Gastrocnemius medialis (tissue), 4 donors: ENCODE measurements at places on chromosomes 2 and 18. TPM values are rescaled to one million over a fixed set of nuclear protein-coding genes. Genes with fewer than 3 reads are reported as not detected.

- H3K4me3 ChIP-seq: no peak overlapping the region
- no peaks in the 10 kb centered on the region for H3K36me3 ChIP-seq
- no peaks in the 10 kb centered on the region for H3K27me3 ChIP-seq
- H3K4me1 ChIP-seq: no peaks in the 10 kb centered on the region
Measured at GRCh38 chr18:2448565-2449151, 122.6 kb downstream of the METTL4 start.

- no peak overlapping the region for H3K4me3 ChIP-seq
- no peaks in the 10 kb centered on the region for H3K27me3 ChIP-seq
- no peaks in the 10 kb centered on the region for H3K4me1 ChIP-seq
- no peak for DNase-seq
Measured at GRCh38 chr18:24306201-24306600, 91.4 kb downstream of the OSBPL1A start.

- H3K27me3 ChIP-seq: no peaks in the 10 kb centered on the region
- DNase-seq: no peak
- H3K27ac ChIP-seq: peak overlapping the region; percentile 86
- H3K4me1 ChIP-seq: peaks cover 58% of the 10 kb centered on the region
Measured at GRCh38 chr2:27914041-27914804, 23.7 kb downstream of the BABAM2 start.

The GYPC gene
- 73.0 TPM for total RNA-seq

The SCLY gene
- 3.4 TPM for total RNA-seq

DNA sequence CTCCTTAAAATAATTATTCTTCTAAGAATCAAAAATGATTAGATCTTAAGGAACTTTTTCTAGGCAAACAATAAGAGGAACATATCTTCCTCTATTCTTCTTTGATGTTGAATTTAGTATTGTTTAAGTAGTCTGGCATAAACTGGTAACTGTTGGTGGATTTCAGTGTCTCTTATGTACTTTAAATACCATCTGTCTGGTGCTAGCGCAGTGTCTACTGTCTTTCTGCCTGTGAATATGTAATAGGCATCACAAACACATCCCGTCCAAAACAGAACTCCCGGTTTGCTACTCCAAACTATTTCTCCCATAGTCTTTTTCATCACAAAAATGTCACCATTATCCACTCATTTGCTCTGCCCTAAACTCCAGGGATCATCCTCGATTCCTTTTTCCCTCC is 281.7 kb downstream of the PHLPP1 start:
- no peaks in the 10 kb centered on the region for H3K4me1 ChIP-seq
- H3K4me3 ChIP-seq: no peak overlapping the region
- DNase-seq: no peak
- H3K27me3 ChIP-seq: no peaks in the 10 kb centered on the region
- no peak overlapping the region for H3K27ac ChIP-seq

- H3K4me3 ChIP-seq: no peak overlapping the region
- no peaks in the 10 kb centered on the region for H3K27me3 ChIP-seq
Measured at GRCh38 chr2:224869601-224870233, 153.6 kb upstream of the CCDC195 start.

The MC2R gene
- total RNA-seq: not detected

GRCh38 chr2:67070826-67071225 is 326.3 kb upstream of the ETAA1 start:
- H3K4me3 ChIP-seq: no peak overlapping the region
- H3K27ac ChIP-seq: no peak overlapping the region
- no peaks in the 10 kb centered on the region for H3K27me3 ChIP-seq
- no peaks in the 10 kb centered on the region for H3K36me3 ChIP-seq
- no peaks in the 10 kb centered on the region for H3K4me1 ChIP-seq
- no peak for DNase-seq

DNA sequence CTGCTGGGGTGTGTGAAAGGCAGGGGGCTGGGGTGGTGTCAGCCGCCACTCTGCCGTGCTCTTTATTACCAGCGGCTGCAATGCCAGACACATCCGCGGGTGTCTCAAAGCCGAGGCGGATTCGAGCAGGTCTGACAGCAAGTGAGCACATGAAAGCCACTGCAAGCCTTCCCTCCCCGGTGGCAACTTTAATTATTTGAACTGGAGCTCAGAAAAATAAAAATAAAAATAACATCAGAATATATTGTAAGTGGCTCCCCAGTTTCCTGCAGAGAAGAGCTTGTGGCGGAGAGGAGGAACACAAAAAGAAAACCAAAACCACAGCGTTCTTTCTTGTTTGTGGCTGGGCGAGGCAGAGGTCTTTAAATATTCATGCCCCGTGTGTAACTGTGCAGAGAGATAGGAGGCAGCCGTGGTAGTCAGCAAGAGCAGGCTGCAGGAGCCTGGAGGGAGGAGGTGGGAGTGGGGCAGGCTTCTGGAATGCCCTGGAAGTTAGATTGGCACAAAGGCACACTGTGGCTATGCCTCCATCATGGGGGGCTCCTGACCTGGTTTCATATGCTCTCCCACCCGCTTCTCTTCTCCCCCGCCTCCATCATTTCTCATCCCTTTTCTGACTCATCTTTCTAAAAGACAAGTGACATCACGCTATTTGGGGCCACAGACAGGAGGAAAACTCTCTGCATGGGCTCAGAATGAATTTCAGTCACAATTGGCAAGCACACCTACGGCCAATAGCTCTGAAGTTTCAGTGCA is 199.8 kb downstream of the CLIP4 start:
- no peaks in the 10 kb centered on the region for H3K4me1 ChIP-seq
- no peak for DNase-seq
- H3K4me3 ChIP-seq: no peak overlapping the region
- no peaks in the 10 kb centered on the region for H3K36me3 ChIP-seq

The SAP130 gene
- 10.1 TPM for total RNA-seq

The UPP2 gene
- total RNA-seq: not detected

DNA sequence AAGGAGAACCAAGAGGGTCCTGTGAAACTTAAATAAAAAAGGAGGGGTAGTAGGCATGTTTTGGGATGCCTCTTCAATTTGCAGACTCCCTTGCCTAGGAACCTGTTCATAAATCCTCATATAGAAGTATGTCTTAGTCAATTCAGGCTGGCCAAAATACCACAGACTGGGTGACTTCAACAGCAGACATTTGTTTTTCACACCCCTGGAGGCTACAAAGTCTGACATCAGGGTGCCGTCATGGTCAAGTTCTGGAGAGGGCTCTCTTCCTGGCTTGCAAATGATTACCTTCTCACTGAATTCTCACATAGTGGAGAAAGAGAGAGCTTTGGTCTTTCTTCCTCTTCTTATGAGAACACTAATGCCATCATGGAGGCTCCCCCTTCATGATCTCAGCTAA is 4.1 kb upstream of the TCF4 start:
- no peak for DNase-seq
- H3K4me3 ChIP-seq: no peak overlapping the region
- no peak overlapping the region for H3K27ac ChIP-seq
- H3K36me3 ChIP-seq: no peaks in the 10 kb centered on the region
- H3K4me1 ChIP-seq: no peaks in the 10 kb centered on the region

The VAPA gene
- 320 TPM for total RNA-seq

GRCh38 chr2:36178384-36178783 is 177.2 kb upstream of the CRIM1 start:
- H3K4me1 ChIP-seq: no peaks in the 10 kb centered on the region
- H3K36me3 ChIP-seq: no peaks in the 10 kb centered on the region
- no peak overlapping the region for H3K4me3 ChIP-seq
- no peak for DNase-seq
- no peak overlapping the region for H3K27ac ChIP-seq
